ENCODE measurements at places on chromosomes 4 and X. TPM values are rescaled to one million over a fixed set of nuclear protein-coding genes. Genes with fewer than 3 reads are reported as not detected.

The CCNB3 gene
- 0.27 TPM for total RNA-seq

The SERTM2 gene
- not detected for total RNA-seq

The CAMK2D gene
- total RNA-seq: 15.7 TPM

The REPS2 gene
- total RNA-seq: 1.7 TPM
